Left hindlimb (tissue), 1 donor: ENCODE measurements at places on chromosomes 13 and 19.

GRCh38 chr19:55447421-55448174 is 4.5 kb upstream of the SHISA7 start:
- DNase-seq = no peak

DNA sequence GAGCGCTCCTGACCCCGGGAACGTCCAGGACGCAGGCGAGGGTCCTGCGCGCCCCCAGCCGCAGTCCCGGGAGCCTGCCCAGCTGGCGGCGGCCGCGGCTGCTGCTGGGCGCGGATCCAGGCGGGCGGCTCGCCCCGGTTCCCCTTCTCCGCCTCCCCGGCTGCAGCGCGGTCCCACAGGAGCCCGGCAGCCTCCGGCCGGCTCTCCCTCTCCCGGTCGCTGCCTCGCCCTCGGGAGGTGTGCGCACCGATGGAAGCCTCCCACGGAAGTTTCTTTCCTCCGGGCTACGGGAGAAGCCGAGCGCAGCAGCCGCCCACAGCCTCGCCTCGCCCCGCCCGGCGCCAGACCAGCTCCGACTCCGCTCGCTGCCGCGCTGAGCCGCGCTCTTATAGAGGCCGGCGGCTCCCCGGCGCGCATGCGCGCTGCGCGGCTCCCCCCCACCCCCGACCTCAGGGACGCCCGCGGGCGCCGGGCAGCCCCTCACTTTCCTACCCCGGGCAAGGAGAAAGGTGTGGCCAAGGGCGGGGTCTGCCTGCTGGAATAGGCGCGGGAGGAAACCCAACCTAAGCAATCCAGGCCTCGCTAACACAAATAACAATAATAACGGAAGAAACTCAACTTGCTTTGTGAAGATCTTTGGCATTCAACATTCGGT is at the start of gene SHISA2:
TSS of gene SHISA2 (minus strand) at position 360 of the 655 bp plus-strand sequence. CDS start 1,041 bp downstream, outside the sequence.
- DNase-seq = peak; percentile 79

DNA sequence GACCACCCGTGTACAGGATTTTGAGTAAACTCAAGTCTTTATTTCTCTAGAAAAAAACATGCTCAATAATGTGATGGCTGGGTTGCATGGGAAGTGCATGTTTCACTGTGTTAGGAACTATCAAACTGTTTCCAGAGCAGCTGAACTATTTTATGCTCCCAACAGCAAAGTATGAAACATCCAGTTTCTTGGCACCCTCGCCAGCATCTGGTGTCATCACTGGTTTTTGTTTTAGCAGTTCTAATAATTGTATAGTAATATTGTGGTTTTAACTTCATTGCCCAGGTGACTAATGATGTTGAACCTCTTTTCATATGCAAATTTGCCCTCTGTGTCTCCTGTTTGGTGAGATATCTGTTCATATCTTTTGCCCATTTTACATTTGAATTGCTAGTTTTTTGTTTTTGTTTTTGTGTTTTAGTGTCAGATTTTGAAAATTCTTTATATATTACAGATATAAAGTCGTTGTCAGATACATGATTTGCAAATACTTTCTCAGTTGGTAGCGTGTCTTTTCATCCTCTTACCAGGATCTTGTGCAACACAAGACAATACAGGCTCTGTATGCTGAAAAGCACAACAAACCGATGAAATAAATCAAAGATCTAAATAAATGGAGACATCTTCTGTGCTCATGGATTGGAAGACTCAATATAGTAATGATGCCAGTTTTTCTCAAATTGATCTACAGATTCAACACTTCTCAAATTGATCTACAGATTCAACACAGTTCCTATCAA is 87.8 kb downstream of the IPO5 start:
- no peak for DNase-seq

- no peak for DNase-seq
Observed at GRCh38 chr13:68019901-68020300, 789.8 kb upstream of the PCDH9 start.

DNA sequence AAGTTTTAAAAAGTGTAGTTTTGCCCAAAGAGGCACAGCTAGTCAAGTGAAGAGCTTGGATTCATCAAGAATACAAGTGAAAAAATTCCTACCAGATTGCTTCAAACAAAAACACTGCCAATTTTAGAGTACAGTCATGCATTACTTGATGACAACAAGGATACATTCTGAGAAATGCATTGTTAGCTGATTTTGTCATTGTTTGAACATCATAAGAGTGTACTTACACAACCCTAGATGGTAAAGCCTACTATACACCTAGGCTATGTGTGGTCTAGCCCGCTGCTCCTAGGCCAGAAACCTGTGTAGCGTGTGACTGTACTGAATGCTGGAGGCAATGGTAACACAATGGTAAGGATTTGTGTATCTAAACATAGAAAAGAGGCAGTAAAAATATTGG is 41.1 kb downstream of the TMTC4 start:
- no peak for DNase-seq

- DNase-seq = no peak
Observed at GRCh38 chr19:3499738-3500428, 591 bp downstream of the DOHH start.

- no peak for DNase-seq
Observed at GRCh38 chr13:110382229-110382628, 75.1 kb downstream of the COL4A2 start.

GRCh38 chr13:60679131-60679530 is 282.1 kb downstream of the TDRD3 start:
- no peak for DNase-seq

DNA sequence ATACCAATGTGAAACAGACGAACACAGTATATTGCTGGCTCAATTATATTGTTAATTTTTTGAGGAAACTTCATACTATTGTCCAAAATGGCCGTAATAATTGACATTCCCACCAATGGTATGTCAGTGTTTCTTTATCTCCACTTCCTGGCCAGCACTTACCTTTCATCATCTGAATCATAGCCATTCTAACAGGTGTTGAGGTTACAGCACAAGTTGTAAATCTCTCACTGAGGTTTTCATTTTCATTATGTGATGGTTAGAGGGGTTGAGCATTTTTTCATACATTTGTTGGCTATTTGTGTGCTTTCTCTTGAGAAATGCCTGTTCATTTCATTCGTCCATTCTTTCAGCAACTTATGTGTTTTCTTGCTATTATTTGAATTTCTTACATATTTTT is 824.0 kb downstream of the UQCRFS1 start:
- no peak for DNase-seq

DNA sequence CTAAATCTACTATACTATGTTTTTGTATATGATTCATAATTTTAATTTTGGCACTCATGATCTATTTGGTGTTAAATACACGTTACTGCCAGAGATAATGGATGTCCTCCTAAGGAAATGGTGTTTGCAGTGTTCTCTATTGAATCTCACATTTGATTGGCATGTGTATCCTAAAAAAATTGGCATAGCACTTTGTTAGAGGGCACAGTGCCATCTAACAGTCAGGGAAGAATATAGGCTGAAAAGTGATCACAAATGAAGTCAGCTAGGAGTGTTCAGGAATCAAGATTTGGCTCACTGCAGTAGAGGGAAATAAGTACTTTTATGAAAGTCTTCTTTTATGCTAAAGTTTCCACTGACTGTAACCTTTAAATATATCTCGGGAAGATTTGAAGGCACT is 624.6 kb downstream of the GPC6 start:
- DNase-seq = no peak

DNA sequence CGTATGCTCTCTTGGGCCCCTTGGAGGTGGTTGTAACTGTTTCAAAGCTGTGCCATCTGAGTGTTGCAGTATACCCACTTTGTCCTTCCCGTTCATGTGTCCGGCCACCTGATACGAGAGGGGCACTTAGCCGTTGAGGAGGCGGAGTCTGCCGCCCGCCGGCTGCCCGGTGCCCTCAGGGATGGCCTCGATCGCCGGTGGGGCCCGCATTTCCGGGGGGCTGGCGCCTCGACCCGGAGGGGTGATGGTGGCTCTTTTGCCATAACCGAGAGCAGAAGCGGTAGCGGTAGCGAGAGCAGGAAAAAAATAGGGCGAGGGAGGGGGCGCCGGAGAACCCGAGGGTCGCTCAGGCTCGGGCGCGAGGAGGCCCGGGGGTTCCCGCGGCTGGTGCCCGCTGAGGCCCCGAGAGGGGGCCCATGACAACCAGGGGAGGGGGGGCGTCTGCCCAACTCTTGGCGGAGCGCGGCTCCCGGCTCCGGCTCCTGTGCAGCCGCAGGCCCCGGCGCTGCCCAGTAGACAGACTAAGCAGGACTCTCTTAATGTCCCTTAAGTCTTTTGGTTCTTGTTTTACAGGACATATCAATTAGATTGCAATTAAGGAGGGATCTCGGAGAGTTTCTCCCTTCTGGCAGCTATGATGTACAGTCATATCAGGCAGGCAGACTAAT is 342.7 kb upstream of the SGCG start:
- no peak for DNase-seq

- DNase-seq = no peak
Observed at GRCh38 chr19:41442473-41443355, at the start of gene ERICH4. Gene ERICH4 (plus strand): TSS chr19:41443156. CDS start chr19:41443170, 14 bp downstream.

DNA sequence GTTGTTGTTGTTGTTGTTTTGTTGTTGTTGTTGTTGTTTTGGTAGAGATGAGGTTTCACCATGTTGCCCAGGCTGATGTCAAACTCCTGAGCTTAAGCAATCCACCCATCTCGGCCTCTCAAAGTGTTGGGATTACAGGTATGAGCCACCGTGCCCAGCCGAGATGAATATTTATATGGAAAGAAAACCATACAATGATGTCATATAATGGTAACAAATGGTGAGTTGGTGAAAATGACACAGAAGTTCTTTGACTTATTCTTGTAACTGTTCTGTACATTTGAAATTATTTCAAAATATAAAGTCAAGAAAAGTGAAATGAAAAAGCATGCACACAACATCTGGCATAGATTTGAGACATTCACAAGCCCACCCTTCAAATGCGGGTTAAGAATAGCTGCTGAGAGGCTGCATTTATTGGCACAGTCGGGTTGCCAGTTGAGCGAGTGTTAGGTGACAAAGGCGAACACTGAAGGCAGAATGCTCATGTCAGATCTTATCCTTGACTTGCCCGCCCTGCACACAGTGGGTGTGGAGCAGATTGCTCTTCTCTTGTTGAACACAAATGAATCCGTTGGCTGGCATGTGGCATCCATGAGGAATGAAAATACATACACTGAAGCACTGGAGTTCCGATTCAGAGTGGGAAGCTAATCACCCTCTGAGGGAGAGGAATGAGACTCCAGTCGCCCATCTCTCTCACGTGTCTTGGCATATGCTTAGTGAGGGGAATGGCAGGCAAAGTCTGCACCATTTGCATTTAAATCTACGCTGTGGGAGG is 15.8 kb upstream of the UBE2S start:
- DNase-seq = no peak

DNA sequence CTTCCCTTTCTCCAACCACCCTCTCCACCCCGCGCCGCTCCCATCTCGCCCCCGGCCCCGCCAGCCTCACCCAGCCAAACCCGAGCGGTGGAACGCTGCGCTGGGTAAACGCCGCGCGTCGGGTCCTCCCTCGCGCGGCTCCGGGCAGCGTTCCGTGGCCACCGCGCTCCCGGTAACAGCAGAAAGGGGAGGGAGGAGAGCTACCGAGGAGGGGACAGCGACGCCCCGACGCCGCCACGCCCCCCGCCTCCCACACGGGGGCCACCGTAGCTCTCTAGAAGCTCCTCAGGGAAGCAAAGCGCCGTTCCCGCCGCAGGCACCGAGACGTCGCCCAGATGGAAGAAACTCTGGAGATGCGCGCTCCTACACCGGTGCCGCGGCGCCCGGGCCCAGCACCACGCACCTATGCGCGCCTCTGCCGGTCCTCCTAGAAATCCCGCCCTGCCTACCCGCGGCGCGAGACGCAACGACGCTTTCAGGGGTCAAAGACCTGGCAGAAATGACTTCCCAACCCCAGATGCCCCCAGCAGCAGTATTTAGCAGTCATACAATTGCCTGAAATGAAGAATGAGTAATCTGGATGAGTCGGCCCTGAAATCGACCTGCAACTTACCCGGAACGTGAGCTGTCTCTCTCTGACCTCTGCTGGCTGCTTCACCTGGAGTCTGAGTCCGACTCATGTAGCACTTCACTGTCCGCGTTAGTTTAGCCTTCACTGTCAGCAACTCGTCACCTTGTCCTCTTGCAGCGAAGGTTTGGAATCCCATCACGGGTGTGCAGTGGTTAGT is at the start of gene RUBCNL:
TSS of gene RUBCNL (minus strand) at position 189 of the 788 bp plus-strand sequence. CDS start 14,777 bp downstream, outside the sequence.
- DNase-seq = peak; percentile 47

DNA sequence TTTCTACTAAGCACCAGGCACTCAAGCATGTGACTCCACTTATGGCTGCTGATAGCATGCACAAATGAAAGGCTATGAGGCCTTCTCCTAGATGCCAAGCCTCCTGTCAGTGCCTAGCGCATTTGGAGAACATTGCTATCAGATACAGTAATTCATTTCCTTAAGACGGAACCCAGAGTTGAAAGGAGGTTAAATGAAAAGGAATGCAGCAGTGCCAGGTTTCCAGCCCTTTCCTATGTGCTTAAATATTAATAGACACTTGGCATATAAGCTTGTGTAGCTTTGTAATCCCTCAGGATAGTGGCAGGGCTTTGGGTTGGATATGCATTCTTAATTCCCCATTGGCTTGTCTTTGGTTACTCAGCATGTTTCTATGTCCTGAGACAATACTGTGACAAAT is 140.1 kb upstream of the FRY start:
- no peak for DNase-seq

- no peak for DNase-seq
Observed at GRCh38 chr13:41751277-41751676, 209.6 kb downstream of the VWA8 start.

DNA sequence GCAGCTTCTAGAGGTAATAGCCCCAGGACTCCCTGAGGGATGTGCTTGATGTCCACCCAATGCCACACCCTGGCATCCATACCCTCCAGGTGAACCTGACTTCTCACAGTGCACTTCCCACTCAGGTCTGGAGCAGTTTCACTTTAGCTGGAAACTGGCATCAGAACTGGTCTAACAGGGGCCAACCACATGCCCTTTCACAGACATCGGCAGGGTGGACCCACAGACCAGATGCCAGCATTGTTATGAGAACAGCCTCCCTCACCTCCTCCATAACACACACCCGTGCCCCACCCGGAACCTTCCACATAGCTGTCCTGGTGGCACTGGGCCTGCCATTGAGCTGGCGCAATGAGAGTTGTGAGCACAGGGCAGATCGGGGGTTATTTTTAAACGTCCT is 77.4 kb upstream of the GPR12 start:
- DNase-seq = no peak

DNA sequence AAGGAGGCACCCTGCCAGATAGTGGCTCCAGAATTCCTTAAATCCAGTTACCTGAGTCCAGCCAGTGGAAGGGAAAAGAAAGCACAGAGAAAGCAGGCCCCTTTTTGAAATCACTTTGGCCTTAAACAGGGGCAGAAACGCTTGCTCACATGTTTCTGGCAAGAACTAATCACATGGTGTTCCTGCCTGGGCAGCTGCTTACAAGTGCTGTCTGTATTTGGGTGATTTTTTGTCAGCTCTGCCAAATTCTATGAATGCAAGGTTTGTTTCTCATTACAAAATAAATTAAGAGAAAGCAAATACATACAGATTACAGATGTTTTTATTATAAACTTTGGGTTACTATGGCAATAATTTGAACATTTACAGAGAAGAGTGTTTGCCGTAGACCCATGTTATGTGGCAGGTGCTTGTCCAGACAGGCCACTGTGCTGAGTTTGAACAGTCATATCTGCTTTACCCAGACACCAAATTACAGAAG is 1237.8 kb downstream of the SLITRK5 start:
- DNase-seq = no peak
